ENCODE measurements at places on chromosomes 16 and 17. TPM values are rescaled to one million over a fixed set of nuclear protein-coding genes. Genes with fewer than 3 reads are reported as not detected.

The STH gene
- total RNA-seq, result not detected

The RNF40 gene
- total RNA-seq, result 91.6 TPM

The SCIMP gene
- not detected for total RNA-seq

The G6PC1 gene
- not detected for total RNA-seq

The SPATA32 gene
- total RNA-seq, result 0.67 TPM

The UMOD gene
- not detected for total RNA-seq

The TEKT1 gene
- not detected for total RNA-seq

The AXIN2 gene
- 7.4 TPM for total RNA-seq

The CFAP52 gene
- total RNA-seq, result not detected

The KCNG4 gene
- not detected for total RNA-seq

- DNase-seq, result peak; percentile 40
Measured at GRCh38 chr17:8226536-8227237, 16.3 kb upstream of the AURKB start.

DNA sequence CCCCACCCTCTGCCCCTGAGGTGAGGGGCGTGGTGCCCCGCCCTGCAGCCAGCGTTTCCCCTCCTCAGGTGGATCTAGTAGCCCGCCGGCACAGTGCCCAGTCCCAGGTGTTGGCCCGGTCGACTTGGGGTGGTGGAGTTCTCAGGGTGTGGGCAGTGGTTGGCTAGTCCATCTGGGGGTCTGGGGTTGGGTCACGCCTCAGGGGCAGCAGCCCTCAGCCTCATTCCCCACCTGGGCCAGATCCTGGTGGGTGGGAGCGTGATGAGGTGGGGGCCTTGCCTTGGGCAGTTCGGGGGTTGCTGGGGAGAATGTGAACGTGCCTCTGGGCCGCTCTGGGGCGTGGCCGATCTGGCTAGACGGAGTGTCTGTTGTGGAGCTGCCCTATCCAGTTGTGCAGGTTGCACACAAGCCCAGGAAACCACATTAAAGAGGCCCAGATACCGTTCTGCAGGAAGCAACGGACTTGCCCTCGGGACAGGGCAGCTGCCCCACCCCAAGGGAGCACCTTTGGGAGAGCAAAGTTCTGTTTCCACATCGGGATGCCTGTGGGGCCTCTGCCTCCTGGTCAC lies 32.0 kb downstream of the GSE1 start:
- no peak for DNase-seq

DNA sequence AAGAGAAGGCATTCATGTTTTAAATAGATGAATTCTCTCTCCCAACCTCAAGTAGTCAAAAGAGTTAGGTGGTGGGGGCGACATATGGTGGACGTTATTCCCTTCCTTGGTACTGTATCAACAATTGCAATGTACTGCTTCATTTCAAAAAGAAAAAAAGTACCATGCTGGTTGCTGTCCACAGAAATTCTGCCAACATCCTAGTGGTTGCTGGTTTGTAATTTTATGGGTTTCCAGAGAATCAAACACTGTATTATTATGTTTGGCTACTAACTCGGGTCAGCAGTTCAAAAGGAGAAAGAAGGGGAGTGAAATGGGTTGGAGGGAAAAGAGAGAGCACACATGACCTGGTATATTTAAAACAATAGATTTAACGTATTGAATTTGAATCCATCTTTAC lies 61.1 kb upstream of the KCNJ16 start:
- DNase-seq, result no peak

GRCh38 chr17:45676695-45677094 lies 107.4 kb upstream of the CRHR1 start:
- no peak for DNase-seq

DNA sequence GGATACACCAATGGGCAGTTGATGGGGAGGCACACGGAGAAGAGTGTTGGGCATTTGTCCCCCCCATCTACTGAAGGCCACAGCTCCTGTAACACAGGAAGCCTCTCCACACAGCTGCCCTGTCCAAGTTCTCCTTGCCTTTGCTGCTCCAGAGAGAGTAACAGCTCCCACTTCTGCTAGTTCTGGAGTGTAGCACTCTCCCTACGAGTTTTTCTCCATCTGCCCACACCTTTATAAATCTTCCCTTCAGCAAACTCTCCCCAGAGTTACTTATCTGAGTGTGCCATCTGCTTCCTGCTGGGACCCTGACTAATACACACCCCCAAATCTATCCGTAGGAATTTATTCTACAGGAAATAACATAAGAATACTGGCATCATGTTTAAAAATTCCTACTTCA lies 42.6 kb upstream of the ERN1 start:
- no peak for DNase-seq

- DNase-seq, result no peak
Measured at GRCh38 chr17:8949061-8949661, 16.3 kb downstream of the PIK3R5 start.

- no peak for DNase-seq
Measured at GRCh38 chr16:71590584-71590983, 13.7 kb upstream of the TAT start.

DNA sequence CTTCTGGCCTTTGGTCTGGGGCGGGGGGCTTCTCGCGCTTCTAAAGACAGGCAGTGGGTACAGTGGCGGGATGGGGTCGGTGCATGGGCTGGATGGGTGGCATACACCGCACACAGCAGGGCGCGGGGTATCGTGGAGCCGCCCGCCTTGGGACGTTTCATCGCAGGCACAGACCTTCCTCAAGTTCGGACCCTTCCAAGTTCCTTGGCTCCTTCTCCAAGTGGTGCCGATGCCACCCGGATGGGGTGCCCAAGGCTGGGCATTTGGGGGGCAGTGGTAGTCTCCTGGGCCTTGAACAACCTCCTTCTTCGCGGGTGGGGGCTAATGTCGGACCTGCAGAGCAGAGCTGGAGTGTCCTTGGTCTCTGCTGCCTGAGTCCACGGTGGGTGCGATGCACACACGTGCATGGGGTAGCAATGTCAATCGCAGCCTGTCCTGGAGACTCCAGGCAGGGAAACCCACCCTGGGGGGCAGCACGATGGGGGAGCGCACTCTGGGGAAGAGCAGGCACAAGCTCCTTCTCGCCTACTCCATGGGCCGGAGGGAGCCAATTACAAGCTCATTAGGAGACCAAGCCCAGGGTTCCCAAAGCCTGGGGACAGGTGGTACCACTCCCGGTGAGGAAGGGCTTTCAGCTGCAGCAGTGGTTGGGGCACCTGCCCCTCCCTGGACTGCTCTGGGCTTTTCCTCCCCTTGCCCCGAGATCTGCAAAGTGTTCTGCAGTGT lies 686 bp upstream of the MTSS2 start:
- no peak for DNase-seq

DNA sequence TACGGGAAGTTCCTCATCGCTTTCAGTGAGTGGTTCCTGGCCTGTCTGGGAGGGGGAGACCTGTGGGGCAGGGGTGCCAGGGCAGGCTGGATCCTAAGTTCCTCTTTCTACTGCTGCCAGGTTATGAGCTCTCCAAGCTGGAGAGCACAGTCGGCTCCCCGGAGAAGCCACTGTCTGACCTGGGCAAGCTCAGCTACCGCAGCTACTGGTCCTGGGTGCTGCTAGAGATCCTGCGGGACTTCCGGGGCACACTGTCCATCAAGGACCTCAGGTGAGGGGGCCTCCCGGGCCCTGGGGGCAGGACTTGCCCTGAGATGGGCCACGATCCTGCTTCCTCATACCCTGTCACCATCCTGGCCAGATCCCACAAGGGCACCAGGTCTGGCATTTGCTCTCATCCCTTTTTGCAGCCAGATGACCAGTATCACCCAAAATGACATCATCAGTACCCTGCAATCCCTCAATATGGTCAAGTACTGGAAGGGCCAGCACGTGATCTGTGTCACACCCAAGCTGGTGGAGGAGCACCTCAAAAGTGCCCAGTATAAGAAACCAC lies 5.1 kb downstream of the PRSS8 start:
- no peak for DNase-seq

DNA sequence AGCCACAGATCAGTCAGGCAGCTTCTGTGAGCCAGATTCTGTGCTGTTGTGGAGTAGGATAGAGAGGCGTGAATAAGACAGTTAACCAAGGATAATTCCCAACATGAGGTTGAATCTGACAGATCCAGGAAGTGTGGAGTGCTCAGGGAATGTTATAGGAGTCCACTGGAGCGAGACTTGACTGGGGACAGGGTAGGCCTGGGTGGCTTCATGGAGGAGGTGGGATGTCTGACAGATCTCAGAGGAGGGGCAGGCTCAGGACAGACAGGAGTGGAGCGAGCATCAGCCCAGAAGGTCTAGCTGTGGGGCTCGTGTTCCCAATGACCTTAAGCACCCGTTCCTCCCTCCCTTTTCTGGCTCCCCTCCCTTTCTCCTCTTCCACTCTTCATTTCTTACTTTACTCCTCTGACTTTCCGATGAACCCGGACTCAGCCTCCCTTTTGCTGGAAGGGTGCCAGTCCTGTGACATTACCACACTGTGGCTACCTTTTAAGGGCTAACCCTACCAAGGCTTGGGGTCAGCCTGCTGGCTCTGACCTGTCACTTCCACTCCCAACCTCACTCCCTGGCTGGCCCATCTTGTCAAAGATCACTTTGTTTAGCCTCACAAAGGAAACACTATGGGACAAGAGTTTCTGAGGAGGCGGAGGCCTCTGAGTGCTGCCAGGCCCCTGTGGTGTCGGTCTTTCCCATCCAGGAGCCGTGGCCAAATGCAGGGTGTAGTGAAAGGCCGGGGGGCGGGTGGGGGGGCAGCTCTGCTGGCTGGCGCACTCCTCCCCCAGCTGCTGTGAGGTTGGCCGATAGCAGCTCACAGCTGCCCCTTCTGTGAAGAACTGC lies 28.5 kb upstream of the EFCAB13 start:
- no peak for DNase-seq

GRCh38 chr17:79188048-79188447 lies 113.4 kb downstream of the ENGASE start:
- no peak for DNase-seq

DNA sequence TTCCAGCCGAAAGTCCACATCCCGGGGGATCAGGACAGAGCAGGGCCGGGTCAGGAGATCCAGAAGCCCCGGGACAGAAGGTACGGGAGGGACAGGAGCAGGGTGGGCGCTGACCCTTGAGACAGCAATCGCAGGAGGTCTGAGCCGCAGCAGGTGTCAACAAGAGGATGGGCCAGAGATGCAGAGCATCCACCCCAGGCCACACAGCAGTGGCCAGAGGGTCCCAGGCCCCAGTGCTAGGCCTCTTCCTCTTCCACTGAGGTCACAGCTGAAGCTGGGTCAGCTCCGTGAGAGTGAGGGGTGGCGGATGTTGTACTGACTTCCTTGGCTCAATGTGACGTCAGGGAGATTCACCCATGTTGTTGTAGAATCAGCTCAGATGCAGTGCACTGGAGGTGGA lies 8.7 kb upstream of the RNF213 start:
- DNase-seq, result no peak

- peak; percentile 43 for DNase-seq
Measured at GRCh38 chr16:30948667-30949649, at the start of gene ORAI3. Gene ORAI3 (plus strand): TSS chr16:30949068. CDS start chr16:30949290, 222 bp downstream.

Measured in activated T-helper 2 cell treated with anti-CD3 and anti-CD28 coated beads, Interferon-gamma antibody, Interleukin-2, Interleukin-4, amounts not matched to agents 10 μg/mL and 5 μg/mL and 100 μg/mL, durations not matched to agents 14 hours and 24 hours and 36 hours (primary cell).